Fibroblast of villous mesenchyme (primary cell): ENCODE measurements at places on chromosomes 6 and 20.

GRCh38 chr20:10781526-10781925, 107.7 kb upstream of the JAG1 start:
- DNase-seq: no peak

GRCh38 chr6:133115946-133116345, 125.2 kb upstream of the EYA4 start:
- no peak for DNase-seq

- no peak for DNase-seq
Observed at GRCh38 chr6:32189069-32189741, 797 bp downstream of the PBX2 start.

DNA sequence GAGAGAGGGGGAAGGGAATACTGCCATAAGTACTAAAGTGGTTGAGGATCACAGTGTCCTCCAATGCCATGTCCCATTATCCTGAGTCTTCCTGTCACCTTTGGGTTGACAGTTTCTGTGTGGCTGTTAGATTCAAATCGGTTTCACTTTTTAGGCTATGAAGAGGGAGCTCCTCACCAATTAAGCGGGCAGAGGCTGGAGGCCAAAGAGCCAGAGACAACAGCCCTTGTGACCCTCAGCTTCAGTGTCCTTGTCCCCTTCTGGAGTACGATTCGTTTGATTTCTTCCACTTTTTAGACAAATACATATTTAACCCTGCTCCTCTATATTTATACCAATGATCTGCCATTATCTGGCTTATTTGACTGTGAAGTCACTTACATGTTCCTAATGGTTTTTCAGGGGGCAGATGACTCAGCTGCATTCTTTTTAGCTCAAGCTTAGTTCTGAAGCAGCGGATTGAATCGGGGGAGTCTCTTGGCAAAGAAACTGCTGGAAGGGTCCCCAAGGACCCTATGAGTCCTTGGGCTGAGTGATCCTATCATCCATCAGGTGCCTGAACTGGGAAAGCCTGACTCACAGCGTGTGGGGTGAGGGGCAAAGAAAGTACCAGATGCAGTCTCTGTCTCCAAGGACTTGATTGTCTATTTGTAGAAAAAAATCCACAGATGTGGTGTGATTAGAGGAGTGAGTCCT, 18.2 kb downstream of the FERMT1 start:
- peak; percentile 6 for DNase-seq

- DNase-seq: peak; percentile 76
Observed at GRCh38 chr6:43951063-43951755, 176.0 kb downstream of the MRPL14 start.

GRCh38 chr6:145801021-145801420, 13.6 kb downstream of the FBXO30 start:
- no peak for DNase-seq

DNA sequence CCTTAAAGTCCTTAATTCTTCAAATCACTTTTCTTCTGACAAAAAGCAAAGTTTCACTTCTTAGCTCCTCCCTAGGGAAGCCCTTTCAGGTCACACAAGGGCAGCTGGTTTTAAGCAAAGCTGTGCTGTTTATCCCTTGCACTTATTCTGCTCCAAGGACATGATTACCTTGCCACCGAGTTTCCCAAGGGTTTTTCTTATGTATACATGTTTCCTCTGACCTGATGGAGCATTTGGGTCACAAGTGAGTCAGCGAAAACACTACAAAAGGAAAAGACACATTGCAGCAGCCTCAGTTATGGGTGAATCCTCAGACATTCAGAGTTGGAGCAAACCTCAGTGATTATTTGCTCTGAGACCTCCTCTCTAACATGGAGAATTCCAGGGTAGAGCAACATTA, 26.6 kb upstream of the ILRUN start:
- DNase-seq: peak; percentile 86

DNA sequence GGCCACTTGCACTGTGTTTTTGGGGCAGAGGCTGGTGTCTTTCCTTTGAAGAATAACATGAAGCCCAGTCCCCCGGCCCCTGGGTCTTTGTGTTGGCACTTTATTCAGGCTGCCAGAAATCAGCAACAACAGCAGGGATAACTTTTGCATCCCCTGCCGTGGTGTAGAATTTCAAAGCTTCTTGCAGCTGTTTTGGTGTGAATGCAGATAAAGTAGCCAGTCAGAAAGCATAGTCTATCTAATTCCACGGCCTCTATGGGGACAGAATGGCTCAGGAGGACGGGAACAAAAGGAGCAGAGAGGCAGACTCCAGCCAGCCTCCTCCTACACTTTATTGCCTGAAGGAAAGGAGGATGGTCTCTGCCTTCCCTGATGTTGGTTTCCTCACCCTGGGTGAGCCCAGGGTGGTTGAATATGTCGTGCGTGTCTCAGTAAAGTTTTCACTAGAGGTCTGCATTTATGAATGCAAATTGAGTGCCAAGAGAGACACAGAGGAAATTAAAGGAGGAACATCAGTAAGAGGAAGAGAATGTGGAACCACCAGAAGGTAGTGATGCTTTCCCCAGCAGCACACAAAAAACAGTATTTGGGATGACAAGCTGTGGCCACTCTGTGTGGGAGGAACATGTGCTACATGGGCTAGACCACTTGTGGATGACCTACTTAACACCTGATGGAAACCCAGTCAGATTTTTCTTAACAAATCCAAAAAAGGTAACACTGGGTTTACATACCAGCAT, 125.9 kb upstream of the TRAF3IP2 start:
- no peak for DNase-seq

GRCh38 chr6:114271405-114271804, 71.4 kb downstream of the HS3ST5 start:
- no peak for DNase-seq

- DNase-seq: no peak
Observed at GRCh38 chr6:4891141-4891540, 112.7 kb downstream of the RPP40 start.

DNA sequence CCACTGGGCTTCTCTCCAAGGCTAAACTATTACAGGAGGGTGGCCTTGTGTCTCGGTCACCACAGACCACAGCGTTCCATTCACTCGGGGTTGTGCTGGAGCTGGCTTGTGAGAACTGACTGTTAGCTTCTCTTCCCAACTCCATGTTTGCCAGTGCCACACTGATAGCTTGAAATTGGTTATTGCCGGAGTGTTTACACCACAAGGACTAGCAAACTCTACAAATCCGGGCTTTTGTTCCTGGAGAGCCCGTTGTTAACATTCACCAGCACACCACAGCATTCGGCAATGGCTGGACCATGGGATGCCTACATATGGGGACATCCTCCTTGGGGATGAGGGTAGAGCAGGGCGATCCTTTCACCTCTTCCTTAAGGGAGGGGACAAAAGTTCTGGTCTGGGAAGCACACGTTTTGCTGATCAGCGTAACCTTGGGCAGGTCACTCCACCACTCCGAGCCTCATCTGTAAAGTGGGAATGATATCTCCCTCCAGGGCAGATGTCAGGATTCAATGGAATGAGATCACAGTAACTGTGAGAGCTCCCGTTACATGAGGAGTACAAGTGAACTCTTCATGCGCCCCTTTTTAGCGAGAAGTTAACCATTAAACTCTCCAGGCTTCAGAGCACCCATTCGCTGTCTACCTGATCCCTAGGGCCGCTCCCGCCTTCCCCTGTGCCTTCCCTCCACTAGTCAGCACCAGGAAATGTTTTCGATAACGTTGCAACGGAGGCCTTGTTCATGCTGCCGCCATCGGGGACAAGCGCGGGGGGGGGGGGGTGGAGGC, 41.7 kb upstream of the TTPAL start:
- no peak for DNase-seq

DNA sequence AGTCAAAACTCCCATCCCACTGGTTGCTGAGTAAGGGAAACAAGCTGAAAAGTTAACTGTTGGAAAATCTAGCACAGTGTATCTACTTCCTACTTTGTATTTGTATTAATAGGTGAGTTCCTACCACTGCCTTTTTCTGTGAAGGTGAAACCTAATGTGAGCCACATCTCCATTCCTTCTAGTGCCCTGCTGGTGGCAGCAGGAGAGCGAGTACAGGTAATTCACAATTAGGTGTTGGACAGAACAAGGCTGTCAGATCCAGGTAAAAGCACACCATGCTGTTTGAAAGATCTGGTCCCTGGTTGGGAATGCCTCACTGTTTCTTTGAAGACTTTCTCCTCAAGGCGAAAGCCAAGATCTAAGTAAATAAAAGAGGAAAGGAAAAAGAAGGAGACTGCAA, 528.4 kb downstream of the PKHD1 start:
- no peak for DNase-seq

DNA sequence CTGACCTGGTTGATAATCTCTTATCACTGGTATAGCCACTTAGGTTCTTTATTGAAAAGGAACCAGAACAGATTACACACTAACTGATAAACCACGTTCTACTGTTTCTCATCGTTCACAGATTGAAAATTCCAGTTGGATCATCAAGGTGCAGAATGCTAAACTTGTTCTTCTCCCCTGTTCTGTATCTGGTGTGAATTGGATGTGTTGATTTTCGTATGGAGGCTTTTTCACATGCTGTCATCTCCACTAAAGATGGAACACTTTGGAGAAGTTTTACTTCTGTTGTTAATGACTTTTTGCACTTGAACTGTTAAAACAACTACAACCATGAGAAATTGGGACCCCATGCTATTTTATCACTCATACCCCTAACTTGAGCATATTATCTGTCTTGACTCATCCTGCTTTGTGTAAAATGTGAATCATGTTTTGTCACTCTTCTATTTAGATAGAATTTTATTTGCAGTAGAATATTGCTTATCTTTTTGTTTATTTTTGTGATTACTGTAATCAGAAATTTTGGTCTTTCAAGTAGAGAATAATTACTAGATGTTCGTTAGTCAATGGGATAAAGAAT, 17.5 kb downstream of the VAPB start:
- no peak for DNase-seq

DNA sequence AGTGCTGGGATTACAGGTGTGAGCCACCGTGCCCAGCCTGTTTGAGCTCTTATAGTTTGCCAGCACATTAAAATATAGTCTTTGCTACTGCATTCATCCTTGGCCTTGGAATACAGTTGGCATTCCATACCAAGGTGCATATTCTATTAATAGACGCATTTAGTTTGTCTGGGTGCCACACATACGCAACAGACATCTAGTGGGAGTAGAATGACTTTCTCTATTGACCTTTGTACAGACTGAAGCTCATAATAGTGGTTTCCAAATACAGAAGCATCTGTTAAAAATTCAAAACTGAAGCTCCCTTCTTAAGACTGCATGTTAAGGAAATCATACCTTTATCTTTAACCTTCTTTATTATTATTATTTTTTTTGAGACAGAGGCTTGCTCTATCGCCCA, 46.7 kb upstream of the FNDC1 start:
- no peak for DNase-seq

DNA sequence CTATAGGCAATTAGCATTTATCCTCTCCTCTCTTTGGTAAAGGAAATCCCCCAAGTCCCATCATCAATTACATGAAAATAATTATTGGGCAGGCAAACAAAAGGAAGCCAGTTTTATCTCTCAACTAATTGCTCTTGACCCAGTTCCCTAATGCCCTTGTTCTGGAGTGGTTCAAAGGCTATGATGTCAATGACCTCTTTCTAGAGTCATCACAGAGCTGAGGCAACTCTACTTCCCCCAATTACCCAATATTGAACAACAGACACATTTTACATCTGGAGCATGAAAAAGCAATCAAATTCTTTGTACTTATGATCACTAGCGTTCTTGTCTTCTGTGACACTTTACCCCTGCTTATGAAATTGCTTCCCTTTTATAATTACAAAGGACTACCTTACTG, 43.5 kb downstream of the NT5E start:
- DNase-seq: no peak

GRCh38 chr20:23009636-23010035, 25.5 kb upstream of the SSTR4 start:
- DNase-seq: no peak

- DNase-seq: no peak
Observed at GRCh38 chr6:63600136-63600535, 27.9 kb downstream of the LOC128125822 start.

- no peak for DNase-seq
Observed at GRCh38 chr6:19041906-19042305, 654.8 kb downstream of the RNF144B start.

- no peak for DNase-seq
Observed at GRCh38 chr6:14271789-14272736, 154.5 kb downstream of the CD83 start.

DNA sequence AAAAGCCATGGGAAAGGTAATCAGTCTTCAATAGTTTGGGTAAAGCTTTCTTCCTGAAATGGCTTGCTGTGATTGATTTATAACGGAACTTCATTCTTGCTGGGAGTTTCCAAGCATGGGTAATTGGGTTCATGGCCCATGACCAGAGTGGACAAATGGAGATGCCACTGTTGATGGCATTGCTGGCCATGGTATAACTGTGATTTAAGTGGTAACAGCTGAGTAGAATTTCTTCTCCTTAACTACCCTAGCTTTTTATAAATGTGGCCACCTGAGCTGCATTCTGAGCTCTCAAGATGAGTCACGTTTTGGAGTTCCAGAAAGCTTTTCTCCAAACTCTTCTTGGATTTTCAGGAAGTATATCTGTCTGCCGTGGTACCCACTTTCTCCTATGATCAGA, 39.9 kb upstream of the SNRPB2 start:
- DNase-seq: no peak

DNA sequence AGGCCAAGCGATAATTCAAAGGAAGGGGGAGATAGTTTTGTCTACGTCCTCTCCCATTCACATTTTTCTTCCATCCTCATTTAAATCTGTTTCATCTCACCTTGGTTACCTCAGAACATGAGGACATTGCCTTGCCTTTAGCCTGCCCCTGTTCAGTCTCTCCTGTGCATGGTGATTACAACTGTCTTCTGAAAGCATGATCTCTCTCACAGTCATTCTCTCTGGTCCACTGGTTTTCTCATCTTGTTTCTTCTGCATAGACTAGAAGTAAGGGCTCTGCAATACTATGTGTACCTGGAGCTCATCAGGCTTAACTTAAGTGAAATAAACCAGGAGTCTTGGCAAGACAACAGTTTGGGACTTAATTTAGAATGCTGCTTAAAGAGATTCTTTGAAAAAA, 31.4 kb downstream of the CLVS2 start:
- DNase-seq: no peak

DNA sequence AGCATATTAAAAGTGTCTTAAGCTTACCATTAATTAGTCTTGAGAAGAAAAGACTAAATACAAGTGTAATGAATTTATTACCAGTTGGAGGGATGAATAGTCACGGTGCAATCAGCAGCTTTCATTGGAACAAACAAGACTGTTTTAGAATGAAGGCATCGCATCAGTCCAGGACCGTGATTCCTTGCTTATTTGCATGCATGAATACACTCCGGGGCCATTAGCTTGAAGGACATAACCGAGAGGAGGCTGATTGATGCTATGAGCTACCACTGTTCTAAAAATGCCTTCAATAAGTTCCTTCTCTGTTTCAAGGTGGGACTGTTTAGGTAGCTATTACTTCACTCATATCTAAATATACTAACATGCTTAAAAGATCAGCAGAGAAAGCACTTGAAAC, 17.9 kb downstream of the PROKR2 start:
- DNase-seq: no peak

- no peak for DNase-seq
Observed at GRCh38 chr6:386688-387266, 4.8 kb upstream of the IRF4 start.
